Right lobe of liver (tissue), 6 donors: ENCODE measurements at places on chromosomes 5 and 9. TPM values are rescaled to one million over a fixed set of nuclear protein-coding genes. Genes with fewer than 3 reads are reported as not detected.
A peak's percentile ranks its signal among the peaks of the same experiment; 100 is the strongest.

TRPM3 gene
- total RNA-seq: 0.26 TPM

- no peak overlapping the region for H3K4me3 ChIP-seq
- H3K27ac ChIP-seq: no peak overlapping the region
- no peaks in the 10 kb centered on the region for H3K4me1 ChIP-seq
- H3K27me3 ChIP-seq: no peaks in the 10 kb centered on the region
These were observed 76.8 kb downstream of the LMX1B start for GRCh38 chr9:126690431-126691051.

GRCh38 chr5:154830219-154830595 is 20.2 kb downstream of the FAXDC2 start:
- H3K27me3 ChIP-seq: no peaks in the 10 kb centered on the region
- no peak overlapping the region for H3K27ac ChIP-seq
- peaks cover 21% of the 10 kb centered on the region for H3K4me1 ChIP-seq
- no peaks in the 10 kb centered on the region for H3K36me3 ChIP-seq
- DNase-seq: no peak
- H3K4me3 ChIP-seq: no peak overlapping the region

HSPB3 gene
- not detected for total RNA-seq

ANKH gene
- total RNA-seq: 69.5 TPM

GRCh38 chr9:130426883-130427282 is 17.9 kb upstream of the ASS1 start:
- no peaks in the 10 kb centered on the region for H3K27me3 ChIP-seq
- H3K4me3 ChIP-seq: no peak overlapping the region
- H3K4me1 ChIP-seq: no peaks in the 10 kb centered on the region
- DNase-seq: no peak

GRCh38 chr5:107673039-107673367 is 2.3 kb upstream of the EFNA5 start:
- peaks cover 9% of the 10 kb centered on the region for H3K4me1 ChIP-seq
- H3K27ac ChIP-seq: no peak overlapping the region
- H3K36me3 ChIP-seq: no peaks in the 10 kb centered on the region

PLAC8L1 gene
- total RNA-seq: not detected

DNA sequence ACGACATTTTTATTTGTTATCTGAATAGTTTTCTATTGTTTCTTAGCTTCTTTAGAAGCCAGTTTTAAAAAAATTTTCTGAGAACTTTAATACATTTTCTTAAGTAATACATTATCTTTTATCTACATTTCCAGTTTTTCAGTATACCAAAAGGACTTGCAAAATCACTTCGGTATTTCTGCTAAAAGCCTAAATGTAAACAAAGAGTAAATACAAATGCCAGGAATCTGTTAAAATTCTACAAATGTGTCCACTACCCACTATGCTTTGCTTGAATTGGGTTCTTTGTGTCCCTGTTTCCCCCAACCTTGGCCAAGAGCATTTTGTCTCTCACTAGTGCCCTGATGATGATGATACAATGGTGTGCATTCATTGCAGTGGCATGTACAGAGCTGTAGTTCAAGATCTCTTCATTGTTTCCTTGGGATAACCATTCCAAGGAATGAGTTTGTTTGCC is 611.2 kb downstream of the NR2F1-AS1 start:
- H3K36me3 ChIP-seq: no peaks in the 10 kb centered on the region
- no peak overlapping the region for H3K27ac ChIP-seq
- H3K4me1 ChIP-seq: no peaks in the 10 kb centered on the region
- H3K4me3 ChIP-seq: no peak overlapping the region

RAB3C gene
- total RNA-seq: 0.18 TPM

DNA sequence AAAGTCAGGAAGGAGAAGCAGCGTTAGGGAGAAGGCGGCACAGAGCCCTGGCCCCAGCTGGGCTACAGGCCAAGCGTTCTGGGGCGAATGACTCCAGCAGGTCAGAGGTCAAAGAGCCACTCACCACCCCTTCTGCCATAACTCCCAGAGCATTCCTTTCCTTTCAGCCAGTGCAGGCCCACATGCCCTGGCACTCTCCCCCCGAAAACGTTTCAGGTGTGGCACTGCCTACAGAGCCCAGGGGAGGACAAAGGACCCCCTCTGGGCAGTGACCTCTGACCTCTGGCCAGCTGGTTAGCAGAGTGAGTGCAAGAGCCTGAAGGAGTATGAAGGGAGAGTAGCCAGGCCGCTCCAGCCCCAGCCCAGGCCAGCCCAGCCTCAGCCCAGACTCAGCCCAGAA is 4.9 kb downstream of the ABCA2 start:
- no peaks in the 10 kb centered on the region for H3K4me1 ChIP-seq
- DNase-seq: peak; percentile 79
- H3K4me3 ChIP-seq: no peak overlapping the region
- no peaks in the 10 kb centered on the region for H3K36me3 ChIP-seq
- H3K27me3 ChIP-seq: no peaks in the 10 kb centered on the region

GRCh38 chr5:3000631-3001030 is 249.2 kb upstream of the IRX2 start:
- no peaks in the 10 kb centered on the region for H3K27me3 ChIP-seq
- H3K4me1 ChIP-seq: no peaks in the 10 kb centered on the region
- DNase-seq: no peak

DOK3 gene
- 2.5 TPM for total RNA-seq

GRCh38 chr9:131817627-131818026 is 77.8 kb upstream of the RAPGEF1 start:
- H3K36me3 ChIP-seq: no peaks in the 10 kb centered on the region
- no peak overlapping the region for H3K27ac ChIP-seq
- no peaks in the 10 kb centered on the region for H3K27me3 ChIP-seq
- H3K4me1 ChIP-seq: no peaks in the 10 kb centered on the region

TYRP1 gene
- total RNA-seq: not detected

PSD2 gene
- not detected for total RNA-seq

SLC2A6 gene
- total RNA-seq: 4.7 TPM

DNA sequence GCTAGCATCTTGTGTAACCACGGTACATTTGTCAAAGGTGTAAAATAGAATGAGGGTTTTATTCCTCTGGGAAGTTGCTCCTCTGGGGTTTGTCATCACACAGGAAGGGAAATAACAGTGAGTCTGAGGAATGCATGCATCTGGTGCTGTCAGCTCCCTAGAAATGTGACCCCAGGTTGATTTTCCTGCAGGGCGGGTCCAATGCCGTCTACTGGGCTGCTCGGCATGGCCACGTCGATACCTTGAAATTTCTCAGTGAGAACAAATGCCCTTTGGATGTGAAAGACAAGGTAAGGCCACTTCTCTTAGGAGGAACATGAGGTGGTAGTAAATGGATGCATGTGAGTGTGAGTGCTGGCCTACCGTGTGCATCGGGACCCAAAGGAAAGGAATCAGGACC is 78.8 kb upstream of the CTSL start:
- H3K27ac ChIP-seq: no peak overlapping the region
- no peak for DNase-seq
- no peaks in the 10 kb centered on the region for H3K4me1 ChIP-seq

FAM81B gene
- not detected for total RNA-seq

CD14 gene
- total RNA-seq: 239 TPM

- no peaks in the 10 kb centered on the region for H3K4me1 ChIP-seq
- H3K27ac ChIP-seq: no peak overlapping the region
- no peaks in the 10 kb centered on the region for H3K36me3 ChIP-seq
- H3K27me3 ChIP-seq: no peaks in the 10 kb centered on the region
These were observed 65.9 kb downstream of the SHOC1 start for GRCh38 chr9:111728617-111729366.

PDE8B gene
- total RNA-seq: 1.2 TPM

- no peak overlapping the region for H3K4me3 ChIP-seq
- H3K27me3 ChIP-seq: no peaks in the 10 kb centered on the region
- no peak for DNase-seq
- no peaks in the 10 kb centered on the region for H3K4me1 ChIP-seq
- H3K27ac ChIP-seq: no peak overlapping the region
These were observed 747.8 kb downstream of the CDH18 start for GRCh38 chr5:19240170-19240569.

GRCh38 chr9:108746864-108747263 is 108.9 kb downstream of the ACTL7B start:
- H3K27me3 ChIP-seq: no peaks in the 10 kb centered on the region
- no peak for DNase-seq
- no peaks in the 10 kb centered on the region for H3K4me1 ChIP-seq
- H3K4me3 ChIP-seq: no peak overlapping the region
- H3K27ac ChIP-seq: no peak overlapping the region

DNA sequence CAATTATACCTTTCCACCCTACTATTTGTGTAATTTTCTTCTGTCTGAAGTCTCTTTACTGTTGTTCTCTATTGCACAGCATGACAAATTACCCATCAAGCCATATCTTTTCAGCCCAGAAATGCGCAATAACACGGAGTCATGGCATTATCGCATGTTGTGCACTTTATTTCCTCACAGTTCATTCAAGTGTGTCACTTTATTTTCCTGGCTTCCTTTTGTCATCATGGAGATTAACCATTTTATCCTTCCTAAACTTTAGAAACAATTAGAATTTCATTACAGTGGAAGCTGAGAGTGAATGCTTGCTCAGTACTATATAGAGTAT is 41.3 kb upstream of the MEF2C start:
- H3K27me3 ChIP-seq: no peaks in the 10 kb centered on the region
- no peaks in the 10 kb centered on the region for H3K4me1 ChIP-seq
- no peaks in the 10 kb centered on the region for H3K36me3 ChIP-seq
- H3K4me3 ChIP-seq: no peak overlapping the region
- no peak overlapping the region for H3K27ac ChIP-seq

TERT gene
- total RNA-seq: not detected

GRCh38 chr9:126347093-126347492 is 20.5 kb downstream of the MVB12B start:
- no peak overlapping the region for H3K4me3 ChIP-seq
- no peaks in the 10 kb centered on the region for H3K4me1 ChIP-seq
- no peak for DNase-seq
- no peak overlapping the region for H3K27ac ChIP-seq

DNA sequence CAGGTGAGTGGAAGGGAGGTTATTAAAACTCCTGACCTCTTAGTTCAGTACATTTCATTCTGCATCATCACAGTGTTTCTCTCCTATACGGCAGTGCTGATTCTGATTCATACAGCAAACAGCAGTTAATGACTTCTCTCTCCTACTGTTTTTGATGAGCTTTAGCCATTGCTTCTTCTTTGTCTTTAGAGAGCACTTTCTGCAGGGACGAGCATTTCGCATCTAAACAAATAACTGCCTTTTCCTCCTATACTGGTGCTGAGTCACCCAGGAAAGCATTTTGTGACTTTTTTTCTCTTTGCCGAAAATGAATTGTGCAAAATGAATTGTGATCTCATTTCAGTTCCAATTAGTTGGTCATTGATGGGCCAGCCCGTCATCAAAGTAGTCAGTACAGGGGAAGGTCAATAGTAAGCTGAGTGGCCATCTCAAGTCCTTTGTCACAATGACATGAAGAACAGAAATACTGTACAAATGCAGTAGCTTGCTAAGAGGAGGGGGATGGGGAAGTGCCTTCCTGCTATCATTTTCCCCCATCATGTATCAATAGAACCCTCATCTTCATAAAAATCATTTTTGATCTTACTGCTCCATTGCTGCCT is 98.5 kb downstream of the INSYN2B start:
- no peak overlapping the region for H3K27ac ChIP-seq
- H3K4me3 ChIP-seq: no peak overlapping the region
- H3K4me1 ChIP-seq: no peaks in the 10 kb centered on the region
- no peaks in the 10 kb centered on the region for H3K27me3 ChIP-seq

- H3K4me3 ChIP-seq: no peak overlapping the region
- no peak overlapping the region for H3K27ac ChIP-seq
- DNase-seq: no peak
- no peaks in the 10 kb centered on the region for H3K4me1 ChIP-seq
- no peaks in the 10 kb centered on the region for H3K36me3 ChIP-seq
- no peaks in the 10 kb centered on the region for H3K27me3 ChIP-seq
These were observed 43.8 kb downstream of the WHRN start for GRCh38 chr9:114461468-114461867.

MLANA gene
- not detected for total RNA-seq

MAMDC4 gene
- 23.7 TPM for total RNA-seq

- H3K4me1 ChIP-seq: no peaks in the 10 kb centered on the region
- H3K4me3 ChIP-seq: no peak overlapping the region
- DNase-seq: no peak
- H3K36me3 ChIP-seq: no peaks in the 10 kb centered on the region
- no peaks in the 10 kb centered on the region for H3K27me3 ChIP-seq
- H3K27ac ChIP-seq: no peak overlapping the region
These were observed 75.9 kb downstream of the ACER2 start for GRCh38 chr9:19484699-19485098.
